WERI-Rb-1 (cell line): ENCODE measurements at places on chromosomes 13 and 19.

DNA sequence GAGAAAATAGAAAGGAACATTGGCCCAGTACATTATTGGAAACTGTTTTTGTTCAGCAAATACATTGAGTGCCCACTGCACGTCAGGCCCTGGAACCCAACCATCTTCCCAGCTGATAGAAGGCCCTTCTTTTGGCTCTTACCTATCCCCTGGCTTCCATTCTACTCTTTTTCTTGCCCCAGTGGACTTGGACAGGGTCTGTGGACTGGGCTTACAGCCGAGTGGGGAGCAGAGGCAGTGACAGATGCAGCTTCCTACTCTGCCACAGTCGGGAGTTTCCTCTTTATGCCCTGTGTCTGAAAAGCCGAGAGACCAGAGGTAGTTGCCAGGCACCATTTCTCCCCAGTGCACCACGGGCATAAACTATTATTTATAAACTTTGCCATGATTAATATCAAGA, 70.4 kb downstream of the ARHGAP35 start:
- DNase-seq: no peak

GRCh38 chr19:30785458-30786137, 413.4 kb downstream of the ZNF536 start:
- DNase-seq: peak; percentile 46

DNA sequence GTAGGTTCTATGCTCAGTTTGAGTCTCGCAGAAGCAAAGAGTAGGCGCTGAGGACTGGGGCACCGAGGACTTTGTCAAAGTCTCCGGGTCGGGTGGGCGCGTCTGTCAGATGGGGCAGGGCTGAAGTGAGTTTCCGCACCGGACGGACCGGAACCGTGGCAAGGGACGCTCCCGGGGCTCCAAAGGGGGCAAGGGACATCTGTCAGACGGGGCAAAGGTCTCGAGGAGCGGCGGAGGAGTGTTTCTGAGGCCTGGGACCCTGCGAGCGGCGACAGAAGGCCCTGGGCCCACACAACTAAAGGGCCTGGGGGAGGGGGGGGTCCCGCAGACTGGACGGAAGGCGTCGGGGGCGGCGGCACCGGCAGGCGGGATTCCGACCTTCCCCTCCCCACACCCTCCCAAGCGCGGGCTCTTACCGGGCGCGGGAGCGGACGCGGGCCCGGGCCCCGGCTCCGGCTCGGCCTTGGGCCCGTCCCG, 13.3 kb upstream of the AKAP8L start:
- DNase-seq: no peak

DNA sequence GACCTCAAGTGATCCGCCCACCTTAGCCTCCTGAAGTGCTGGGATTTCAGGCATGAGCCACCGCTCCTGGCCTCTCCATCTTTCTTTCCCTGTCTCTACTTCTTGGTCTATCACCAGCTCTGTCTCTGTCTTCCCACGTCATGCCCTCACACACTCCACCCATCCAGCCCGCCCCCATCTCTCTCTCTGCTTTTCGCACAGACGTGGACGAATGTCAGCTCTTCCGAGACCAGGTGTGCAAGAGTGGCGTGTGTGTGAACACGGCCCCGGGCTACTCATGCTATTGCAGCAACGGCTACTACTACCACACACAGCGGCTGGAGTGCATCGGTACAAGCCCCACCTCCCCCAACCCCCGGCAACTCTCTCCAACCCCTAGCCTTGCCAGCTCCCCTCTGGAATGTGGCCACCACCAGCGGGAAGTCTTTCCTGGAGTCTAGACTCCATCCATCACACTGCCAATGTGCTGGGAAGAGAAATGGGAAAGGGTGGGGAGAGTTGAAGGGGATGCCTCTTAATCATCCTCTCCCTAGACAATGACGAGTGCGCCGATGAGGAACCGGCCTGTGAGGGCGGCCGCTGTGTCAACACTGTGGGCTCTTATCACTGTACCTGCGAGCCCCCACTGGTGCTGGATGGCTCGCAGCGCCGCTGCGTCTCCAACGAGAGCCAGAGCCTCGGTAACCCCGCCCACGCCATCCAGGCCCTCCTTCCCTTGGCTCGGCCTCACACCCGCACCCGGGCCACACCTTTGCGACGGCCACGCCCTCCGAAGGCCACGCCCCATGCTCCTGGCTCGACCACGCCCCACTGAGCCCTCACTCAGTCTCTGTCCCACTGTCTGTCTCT, 22.5 kb downstream of the LTBP4 start:
- peak; percentile 57 for DNase-seq

- DNase-seq: no peak
These were observed 7.6 kb downstream of the POU4F1 start for GRCh38 chr13:78595495-78596398.

- DNase-seq: no peak
These were observed 12.8 kb downstream of the COL4A1 start for GRCh38 chr13:110294146-110294545.

- DNase-seq: no peak
These were observed 10.5 kb upstream of the SLC7A1 start for GRCh38 chr13:29605860-29606526.

GRCh38 chr13:51644654-51645053, 60.4 kb downstream of the WDFY2 start:
- no peak for DNase-seq

GRCh38 chr19:15812060-15812722, 3.3 kb downstream of the OR10H1 start:
- DNase-seq: no peak

- DNase-seq: no peak
These were observed 412.1 kb downstream of the KLF12 start for GRCh38 chr13:73722120-73722519.

GRCh38 chr13:25860862-25861261, 191.0 kb downstream of the SHISA2 start:
- no peak for DNase-seq

DNA sequence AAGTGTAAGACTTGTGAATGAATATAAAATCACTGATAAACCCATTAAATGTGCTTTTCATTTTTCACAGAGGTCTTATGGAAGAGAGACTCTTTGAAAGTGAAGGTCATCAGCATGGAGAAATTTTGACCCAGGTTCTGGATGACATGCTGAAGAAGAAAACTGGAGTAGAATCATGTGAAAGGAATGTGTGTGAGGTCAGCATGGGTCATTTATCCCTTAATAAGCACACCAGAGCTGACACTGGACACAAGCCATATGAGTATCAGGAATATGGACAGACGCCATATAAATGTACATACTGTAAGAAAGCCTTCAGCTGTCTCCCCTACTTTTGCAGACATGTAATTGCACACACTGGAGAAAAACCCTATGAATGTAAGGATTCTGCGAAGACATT, 29.0 kb downstream of the ZNF20 start:
- no peak for DNase-seq

- no peak for DNase-seq
These were observed 221.9 kb downstream of the LIG4 start for GRCh38 chr13:107993239-107993949.

DNA sequence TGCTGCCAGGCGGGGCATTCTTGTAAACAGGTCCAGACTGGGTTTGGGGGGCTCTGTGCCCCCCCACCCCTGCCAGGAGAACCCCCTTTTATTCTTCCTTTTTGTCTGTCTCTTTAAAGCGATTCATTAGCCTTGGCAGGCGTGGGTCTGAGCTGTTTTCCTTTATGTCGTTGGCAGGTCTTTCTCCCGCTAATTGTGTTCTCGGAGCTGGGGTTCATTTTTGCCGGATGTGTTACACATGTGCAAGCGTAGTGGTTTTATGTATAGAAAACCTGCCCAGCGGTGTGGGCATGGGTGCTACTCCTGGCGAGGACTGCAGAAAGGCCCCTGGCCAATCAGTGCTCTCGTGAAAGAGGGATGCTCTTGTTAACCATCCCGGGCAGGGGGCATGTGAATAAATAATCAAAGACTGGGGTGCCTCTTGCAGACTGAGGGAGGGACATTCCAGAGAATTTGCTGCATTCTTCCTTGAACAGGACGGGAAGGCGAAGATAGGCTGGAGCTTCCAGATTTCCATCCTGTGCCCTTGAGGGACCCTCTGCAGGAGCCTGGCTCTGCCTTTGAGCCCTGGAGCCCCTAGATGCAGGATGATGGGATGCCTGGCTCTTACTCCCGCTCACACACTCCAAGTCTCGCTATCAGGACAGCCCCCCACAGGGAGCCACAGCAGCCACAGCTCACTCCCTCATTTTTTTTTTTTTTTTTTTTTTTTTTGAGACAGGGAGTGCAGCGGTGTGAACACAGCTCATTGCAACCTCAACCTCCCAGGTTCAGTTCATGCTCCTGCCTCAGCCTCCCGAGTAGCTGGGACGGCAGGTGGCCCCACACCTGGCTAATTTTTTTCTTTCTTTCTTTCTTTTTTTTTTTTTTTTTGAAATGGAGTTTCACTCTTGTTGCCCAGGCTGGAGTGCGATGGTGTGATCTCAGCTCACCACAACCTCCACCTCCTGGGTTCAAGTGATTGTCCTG, 14.1 kb downstream of the CARM1 start:
- DNase-seq: no peak

DNA sequence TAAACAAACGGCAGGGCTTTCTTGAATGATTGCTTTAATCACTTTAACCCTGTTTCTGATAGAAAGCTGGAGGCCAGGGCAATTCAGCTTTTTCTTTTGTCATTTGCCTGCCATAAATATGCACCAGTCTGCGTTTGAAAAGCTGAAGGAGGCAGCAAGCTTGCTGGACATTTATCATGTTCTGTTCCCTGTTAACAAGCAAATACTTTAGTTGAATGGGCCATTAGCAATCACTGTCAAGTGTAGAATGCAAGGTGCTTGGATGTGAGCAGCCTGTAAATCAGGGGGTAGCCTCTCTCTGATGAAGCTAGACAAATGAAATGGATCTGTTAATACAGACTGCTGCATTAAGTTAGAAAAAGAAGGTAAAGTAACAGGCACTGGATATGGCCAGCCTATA, 7.6 kb downstream of the EFNB2 start:
- DNase-seq: no peak

GRCh38 chr13:26476111-26476781, 81.2 kb upstream of the WASF3 start:
- DNase-seq: no peak

DNA sequence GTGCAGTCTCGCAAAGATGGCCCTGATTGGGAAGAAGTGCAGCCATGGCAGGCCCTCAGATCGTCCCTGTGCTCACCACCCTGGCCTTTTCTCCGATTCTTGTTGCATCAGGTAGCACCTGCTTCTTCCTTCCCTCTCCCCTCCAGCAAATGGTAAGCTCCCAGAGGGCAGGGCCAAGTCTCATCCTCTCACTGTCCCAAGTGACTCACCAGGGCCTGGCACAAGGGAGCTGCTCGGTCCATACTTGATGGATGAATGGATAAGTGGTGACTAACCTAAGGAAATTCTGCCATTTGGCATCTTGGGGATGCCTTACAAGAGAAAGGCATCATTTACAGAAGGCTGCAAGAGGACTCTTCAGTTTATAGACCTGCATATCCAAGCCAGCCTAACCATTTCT, 84.9 kb downstream of the ZIC5 start:
- DNase-seq: no peak

GRCh38 chr13:96821381-96821780, 172.9 kb downstream of the OXGR1 start:
- no peak for DNase-seq

GRCh38 chr19:41352609-41353465, 885 bp downstream of the TGFB1 start:
- DNase-seq: peak; percentile 75

GRCh38 chr19:10184636-10185035, 10.1 kb downstream of the DNMT1 start:
- no peak for DNase-seq

DNA sequence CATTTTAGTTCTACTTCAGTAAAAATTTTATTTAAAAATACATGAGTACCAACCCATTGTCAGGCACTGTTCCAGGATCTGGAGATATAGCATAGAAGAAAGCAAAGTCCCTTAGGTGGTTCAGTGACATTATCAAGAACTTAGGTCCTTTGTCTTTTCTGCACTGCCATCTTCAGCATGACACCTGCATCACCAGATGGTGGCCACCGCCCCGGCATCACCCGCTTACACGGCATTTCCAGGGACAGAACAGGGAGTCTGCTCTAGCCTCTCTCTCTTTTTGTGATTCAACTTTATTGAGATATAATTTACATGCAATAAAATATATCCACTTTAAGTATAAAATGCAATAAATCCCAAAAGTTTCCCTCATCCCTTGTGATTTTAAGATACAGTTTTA, 23.5 kb downstream of the DYRK1B start:
- no peak for DNase-seq

DNA sequence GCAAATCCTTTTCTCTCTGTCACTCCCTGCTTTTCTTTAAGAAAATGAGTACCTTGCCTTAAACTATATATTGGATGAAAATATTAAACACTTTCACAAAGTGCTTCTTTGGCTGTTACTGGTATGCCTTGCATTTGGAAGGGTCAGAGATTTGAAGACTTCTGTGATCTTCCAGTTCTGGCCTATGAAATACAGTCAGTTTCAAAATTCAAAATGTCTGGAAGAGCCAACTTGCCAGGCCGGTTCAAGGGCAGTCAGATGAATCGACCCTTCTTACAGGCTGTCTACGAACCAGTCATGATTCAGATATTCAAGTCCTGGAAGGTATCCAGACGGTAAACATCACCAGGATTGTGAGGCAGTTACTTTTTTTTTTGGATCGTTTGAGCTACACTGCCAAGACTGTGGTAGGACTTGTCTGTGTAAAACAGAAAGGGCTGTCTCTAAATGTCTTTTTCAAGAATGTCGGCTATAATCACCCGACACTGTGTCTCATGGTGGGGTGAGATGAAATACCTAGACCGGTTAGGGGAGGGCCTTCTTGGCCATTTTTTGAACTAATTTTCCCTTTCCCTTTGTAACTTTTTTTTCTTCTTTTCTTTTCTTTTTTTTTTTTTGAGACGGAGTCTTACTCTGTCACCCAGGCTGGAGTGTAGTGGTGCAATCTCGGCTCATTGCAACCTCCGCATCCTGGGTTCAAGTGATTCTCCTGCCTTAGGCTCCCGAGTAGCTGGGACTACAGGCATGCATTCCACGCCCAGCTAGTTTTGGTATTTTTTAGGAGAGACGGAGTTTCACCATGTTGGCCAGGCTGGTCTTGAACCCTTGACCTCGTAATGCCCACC, 11.2 kb downstream of the ACTN4 start:
- no peak for DNase-seq

DNA sequence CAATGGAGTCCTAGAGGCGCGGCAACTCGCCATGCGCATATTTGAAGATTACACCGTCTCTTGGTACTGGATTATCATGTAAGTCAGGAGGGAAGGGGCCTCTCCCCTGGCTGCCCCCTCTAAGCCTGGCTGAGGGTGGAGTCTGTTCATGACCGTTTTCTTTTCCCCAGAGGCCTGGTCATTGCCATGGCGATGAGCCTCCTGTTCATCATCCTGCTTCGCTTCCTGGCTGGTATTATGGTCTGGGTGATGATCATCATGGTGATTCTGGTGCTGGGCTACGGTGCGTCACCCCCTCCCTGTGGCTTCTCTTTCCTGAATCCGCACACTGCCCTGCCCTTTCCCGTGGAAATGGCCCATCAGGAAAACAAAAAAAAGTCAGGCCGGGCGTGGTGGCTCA, 6.5 kb downstream of the SLC44A2 start:
- DNase-seq: no peak
